ENCODE measurements at places on chromosomes 5 and 9.
A peak's percentile ranks its signal among the peaks of the same experiment; 100 is the strongest.

GRCh38 chr5:174145821-174146220 is 100.3 kb downstream of the NSG2 start:
- DNase-seq: peak; percentile 67

DNA sequence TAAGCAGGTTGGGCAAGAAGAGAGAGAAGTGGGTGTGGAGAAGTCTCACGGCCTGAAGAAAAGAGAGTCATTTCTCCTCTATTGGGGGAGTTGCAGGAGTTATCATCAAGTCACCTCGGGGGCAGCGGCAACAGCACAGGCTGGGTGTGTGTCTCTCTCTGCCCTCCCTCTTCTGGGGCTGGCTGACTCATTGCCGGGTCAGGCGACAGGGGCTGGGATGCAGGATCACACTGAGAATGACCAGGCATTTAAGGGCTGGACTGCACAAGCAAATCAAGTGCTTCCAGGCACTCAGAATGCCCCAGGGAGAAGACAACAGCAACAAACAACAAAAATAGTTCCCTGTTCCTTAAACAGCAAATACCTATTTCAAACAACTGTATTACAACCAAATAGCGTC is 6.3 kb upstream of the EQTN start:
- DNase-seq: peak; percentile 28

DNA sequence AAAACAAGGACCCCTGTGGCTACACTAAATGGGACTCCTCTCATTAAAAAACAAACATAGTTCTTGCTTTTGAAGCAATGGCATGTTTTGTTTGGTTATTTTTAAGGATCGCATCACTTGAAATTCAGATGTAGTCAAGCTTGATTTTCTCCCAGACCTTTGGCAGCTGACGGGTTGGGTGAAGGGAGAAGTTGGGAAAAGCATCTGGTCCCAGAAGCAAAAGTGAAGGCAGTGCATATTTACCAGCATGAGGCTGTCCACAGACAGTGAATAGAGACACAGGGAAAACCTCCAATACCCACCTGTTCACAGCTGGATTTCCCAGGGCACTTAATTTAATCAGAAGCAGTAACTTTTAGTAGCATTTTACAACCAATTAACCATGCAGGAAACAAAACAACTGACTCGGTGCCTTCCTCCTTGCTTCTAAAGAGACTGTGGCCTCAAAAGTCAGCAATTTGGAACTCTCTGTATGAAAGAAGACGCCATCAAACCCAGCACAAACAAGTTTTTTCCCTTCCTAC is 245.4 kb downstream of the EBF1 start:
- no peak for DNase-seq

DNA sequence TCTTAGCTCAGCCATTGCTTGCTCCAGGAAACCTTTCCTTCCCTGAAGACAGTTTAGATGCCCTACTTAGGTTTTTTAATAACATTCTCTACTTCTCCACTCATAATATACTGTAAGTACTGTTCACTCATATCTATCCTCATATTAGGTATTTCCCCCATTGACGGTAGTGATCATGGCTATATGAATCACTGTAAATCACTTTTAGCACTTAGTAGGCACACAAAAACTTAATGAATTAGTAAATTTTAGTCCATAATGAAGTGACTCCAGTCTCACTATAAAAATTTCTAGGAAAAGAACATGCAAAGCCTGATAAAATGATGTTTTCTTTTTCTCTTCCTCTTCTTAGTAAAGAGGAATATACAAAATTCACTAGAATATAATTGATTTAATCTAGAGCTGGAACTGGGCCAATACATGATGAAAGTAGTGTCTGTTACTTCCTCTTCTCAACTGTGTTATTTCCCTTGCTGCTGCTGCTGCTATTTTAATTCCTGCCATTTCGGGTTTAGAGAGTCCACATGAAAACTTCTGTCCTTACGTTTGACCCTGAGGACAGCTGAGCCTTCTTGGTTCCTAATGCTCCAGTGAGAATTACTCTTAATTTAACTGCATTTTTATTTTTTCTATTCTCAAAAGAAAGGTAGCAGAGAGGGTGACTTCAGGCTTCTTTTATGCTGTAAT is 73.5 kb downstream of the LNPEP start:
- DNase-seq: no peak

DNA sequence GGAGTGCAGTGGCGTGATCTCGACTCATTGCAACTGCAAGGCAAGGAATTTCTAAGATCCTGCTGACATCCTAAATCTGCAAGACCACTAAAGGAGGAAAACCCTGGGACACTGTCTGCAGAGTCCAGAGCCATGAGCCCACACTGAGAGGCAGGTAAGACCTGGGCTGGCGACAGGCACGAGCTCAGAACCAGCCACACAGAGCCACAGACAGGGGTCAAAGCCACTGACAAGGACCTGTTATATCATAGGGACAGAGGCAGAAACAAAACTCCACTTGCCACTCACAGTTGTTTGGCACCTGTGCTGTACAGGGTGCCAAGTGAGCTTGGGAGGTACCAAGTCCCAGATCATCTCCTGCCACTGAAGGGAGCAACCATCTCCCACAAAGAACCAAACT is 34.2 kb downstream of the IPPK start:
- no peak for DNase-seq

- no peak for DNase-seq
Observed at GRCh38 chr5:101534491-101535110, 631.5 kb upstream of the ST8SIA4 start.

- peak; percentile 77 for DNase-seq
Observed at GRCh38 chr5:67361932-67362729, 165.5 kb upstream of the CD180 start.

- no peak for DNase-seq
Observed at GRCh38 chr9:135692410-135692809, 6.9 kb downstream of the SOHLH1 start.

GRCh38 chr5:29122306-29122705 is 2071.2 kb upstream of the CDH6 start:
- DNase-seq: no peak

DNA sequence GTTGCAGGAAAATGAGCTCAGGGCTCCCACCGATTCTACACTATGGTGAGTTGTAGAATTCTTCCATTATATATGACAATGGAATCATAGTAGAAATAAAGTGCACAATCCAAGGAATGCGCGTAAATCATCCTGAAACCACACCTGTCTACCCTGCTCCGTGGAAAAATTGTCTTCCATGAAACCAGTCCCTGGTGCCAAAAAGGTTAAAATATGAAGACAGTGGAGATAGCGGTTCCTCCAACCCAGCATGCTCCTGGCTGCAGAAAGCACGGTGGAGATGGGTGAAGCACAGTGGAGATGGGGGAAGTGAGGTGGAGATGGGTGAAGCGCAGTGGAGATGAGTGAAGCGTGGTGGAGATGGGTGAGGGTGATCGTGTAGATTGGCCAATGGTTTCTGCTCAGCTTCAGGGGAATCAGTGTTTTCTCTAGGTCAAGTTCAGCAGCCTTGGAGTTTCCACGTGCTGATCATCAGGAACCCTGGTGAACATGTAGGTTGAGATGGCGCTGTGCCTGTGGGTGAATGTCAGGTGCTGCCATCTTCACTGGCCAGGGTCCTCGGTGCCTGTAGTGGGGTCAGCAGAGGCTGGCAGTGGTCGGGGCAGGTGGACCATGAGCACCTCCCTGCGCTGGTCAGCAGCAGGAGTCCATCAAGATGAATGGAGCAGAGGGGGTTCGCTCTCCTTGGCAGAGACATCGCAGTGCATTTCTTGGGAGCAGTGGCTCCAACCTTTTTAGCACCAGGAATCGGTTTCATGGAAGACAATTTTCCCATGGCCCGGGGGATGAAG is 20.3 kb downstream of the PAEP start:
- no peak for DNase-seq

- DNase-seq: no peak
Observed at GRCh38 chr5:143749581-143750205, 62.3 kb upstream of the HMHB1 start.

GRCh38 chr9:89476546-89476945 is 21.4 kb downstream of the SEMA4D start:
- no peak for DNase-seq

DNA sequence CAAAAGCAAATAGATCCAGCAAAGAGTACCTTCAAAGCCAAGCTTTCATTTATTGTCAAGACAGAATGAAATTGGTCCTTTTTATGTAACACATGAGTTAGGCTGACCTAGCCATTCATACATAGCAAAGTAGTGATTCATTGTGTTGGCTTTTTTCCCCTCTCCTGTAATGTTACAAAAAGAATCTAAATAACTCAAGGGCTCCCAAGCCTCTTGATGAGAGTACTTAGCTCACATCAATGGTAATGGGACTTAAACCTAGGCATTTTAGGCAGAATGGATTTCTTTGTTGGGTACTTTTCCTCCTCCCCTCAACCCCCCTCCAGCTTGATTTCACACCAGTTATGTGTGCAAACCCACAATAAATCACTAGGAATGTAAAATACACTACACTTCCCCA is 123.7 kb downstream of the EBF1 start:
- no peak for DNase-seq

GRCh38 chr5:157108976-157109375 is at the start of gene HAVCR2:
HAVCR2 (minus strand) TSS chr5:157109044; CDS start chr5:157108983, 61 bp downstream.
- DNase-seq: no peak

DNA sequence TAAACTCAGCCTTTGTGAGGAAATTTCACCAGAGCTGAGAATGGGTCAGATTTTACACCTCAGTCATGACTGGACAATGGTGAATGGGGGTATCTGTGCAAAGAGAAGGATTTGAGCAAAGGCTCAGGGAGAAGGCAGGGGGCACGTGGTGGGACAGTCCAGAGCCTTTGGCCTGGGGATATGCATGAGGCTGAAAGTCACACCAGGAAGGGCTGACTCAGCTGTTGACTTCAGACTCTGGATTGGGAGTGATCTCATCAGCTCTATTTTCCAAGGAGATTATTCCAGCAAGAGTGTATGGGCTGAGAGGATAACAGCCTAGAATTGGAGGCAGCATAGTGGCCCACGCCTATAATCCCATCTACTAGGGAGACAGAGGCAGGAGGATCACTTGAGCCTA is 53.6 kb downstream of the SAXO1 start:
- no peak for DNase-seq

- no peak for DNase-seq
Observed at GRCh38 chr5:154593071-154593470, 115.0 kb upstream of the HAND1 start.

DNA sequence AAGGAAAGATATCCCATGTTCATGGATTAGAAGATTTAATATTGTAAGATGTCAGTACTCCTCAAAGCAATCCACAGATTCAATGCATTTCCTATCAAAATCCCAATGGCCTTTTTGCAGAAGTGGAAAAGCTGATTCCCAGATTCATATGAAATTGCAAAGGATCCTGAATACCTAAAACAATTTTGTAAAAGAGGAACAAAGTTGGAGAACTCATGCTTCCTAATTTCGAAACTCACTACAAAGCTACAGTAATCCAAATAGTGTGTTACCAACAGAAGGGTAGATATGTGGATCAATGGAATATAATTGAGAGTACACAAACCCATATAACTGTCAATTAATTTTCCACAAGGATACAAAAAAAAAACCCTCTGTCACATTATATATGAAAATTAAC is 154.3 kb upstream of the ZNF618 start:
- no peak for DNase-seq
